ENCODE measurements at places on chromosomes 11 and 22.

GRCh38 chr11:56885177-56885576, 103.5 kb upstream of the OR5AK2 start:
- no peak for DNase-seq

- DNase-seq = no peak
These were observed 48.9 kb upstream of the TCF20 start for GRCh38 chr22:42319386-42319785.

DNA sequence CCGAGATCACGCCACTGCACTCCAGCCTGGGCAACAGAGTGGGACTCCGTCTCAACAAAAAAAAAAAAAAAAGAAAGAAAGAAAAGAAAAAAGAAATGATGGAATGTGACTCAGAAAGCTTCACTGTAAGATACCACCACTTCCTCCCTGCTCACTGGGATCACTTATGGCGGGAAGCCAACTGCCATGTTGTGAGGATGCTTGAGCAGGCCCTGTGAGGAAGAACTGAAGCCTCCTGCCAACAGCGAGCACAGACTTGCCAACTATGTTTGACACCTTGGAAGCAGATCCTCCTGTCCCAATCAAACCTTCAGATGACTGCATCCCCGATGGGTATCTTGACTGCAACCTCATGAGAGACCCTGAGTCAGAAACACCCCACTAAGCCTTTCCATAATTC, 8.3 kb downstream of the SEC14L6 start:
- DNase-seq = peak; percentile 44

GRCh38 chr22:25021976-25022711, 69.6 kb downstream of the KIAA1671 start:
- DNase-seq = no peak

DNA sequence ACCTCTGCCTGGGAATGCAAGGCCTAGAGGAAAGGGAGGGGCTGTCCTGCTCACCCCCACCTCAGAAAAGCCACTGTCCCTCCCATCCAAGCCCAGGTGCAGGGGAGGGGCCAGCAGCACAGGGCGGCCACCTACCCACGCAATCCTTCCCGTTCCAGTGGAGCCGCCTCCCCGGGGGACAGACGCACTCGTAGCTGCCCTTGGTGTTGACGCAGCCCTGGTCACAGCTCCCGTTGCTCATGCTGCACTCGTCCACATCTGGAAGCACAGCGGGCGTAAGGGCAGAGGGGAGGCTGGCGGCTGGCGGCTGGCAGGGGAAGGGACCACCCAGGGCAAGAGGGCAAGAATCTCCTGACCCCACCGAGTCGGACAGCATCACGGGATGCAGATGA, 40.3 kb upstream of the TTLL12 start:
- DNase-seq = no peak

DNA sequence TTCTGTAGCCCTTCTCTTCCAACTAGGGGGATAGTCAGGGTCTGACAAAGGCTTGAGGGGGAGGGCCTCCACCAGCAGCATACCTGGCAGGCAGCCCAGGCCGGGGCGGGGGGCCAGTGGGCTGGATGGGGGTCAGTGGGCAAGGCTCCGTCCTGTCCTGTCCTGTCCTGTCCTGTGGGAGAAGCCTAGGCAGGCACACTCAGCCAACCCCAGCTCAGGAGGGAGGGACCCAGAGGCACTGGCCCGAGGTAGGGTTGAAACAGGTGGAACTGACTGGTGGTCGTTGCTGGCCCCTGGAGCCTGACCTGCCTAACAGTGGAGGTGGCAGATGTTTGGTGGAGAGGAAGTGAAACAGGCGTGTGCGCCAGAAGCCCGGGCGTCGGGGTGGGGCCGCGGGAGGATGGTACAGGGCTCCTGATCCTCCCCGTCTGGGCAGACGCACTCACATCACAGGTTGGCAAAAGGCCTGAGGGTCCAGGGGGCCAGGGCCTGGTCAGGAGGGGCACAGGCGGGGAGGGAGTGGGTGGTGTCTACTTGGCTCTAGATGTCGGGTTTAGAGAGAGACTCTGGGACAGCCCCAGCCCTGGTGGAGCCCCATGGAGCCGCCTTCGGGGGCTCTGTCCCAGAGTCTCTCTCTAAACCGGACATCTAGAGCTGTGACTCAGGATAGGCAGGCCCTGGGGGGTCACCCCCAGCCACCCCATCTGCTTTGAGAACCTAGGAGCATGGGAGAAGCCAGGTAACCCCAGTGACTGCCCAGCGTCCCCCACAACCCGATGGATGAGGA, 32.5 kb upstream of the GRAMD4 start:
- DNase-seq = no peak

- DNase-seq = no peak
These were observed 9.4 kb upstream of the SOX6 start for GRCh38 chr11:16365581-16366228.

DNA sequence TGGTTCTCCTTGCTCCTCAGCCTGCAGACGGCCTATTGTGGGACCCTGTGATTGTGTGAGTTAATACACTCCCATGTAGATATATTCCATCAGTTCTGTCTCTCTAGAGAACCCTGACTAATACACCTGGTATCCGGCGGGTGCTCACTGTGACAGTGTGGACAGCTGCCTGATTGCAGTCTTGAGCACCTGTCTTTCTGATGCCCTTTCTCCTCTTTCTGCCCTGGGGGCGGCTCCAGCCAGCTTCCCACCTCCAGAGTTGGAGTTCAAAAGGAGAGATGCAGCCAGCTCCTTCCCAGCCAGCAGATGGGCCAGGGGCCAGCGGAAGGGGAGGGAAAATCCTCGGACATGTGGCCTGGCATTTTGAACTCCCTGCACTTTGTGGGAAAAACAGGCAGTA, 15.0 kb downstream of the SMIM38 start:
- no peak for DNase-seq

DNA sequence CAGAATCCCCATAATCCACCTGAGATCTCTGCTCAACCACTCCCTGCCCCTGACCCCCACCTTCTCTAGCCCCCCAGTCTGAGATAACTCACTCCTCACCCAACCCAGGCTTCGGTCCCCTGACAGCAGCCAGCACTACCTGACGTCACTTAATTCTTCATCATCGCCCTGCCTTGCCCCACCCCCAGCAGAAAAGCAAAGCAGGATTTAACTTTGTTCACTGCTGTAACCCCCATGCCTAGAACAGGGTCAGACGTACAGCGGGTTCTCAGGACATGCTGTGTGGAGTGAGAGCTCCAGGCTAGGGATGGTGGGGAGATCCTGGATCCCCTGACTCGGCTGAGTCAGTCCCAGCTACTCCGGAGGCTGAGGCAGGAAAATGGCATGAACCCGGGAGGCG, 45.8 kb downstream of the ELFN2 start:
- DNase-seq = peak; percentile 47

DNA sequence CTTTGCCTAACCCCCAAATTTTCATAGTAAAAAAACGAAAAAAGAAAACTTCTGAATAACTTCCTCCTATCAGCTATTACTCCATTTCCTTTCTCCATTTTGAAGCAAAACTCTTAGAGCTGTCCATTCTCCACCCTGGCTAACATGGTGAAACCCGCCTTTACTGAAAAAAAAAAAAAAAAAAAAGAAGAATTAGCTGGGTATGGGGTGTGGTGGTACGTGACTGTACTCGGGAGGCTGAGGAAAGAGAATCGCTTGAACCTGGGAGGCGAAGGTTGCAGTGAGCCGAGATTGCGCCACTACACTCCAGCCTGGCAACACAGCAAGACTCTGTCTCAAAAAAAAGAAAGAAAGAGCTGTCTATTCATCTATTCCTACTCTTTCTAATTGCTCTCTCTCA, 11.3 kb upstream of the NXF1 start:
- DNase-seq = no peak

DNA sequence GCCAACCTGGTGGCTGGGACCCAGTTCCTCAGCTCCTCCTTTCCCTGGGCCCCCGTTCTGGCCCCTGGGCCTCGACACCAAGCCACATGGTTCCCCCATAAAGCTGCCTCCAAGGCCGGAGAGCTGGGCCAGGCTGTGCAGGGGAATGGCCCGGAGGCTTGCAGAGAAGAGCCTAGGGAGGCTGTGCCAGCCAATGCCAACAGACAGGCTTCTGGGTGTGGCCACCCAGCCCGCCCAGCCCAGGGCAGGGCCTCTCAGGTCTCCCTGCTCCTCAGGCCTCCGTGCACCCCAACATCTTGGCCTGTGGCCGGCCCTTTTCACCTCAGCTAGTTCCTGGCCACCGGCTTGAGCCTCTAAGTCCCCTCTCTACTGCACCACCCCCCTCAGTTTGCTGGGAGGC, 17.4 kb upstream of the FLRT1 start:
- no peak for DNase-seq

GRCh38 chr11:116505298-116506262, 267.2 kb downstream of the BUD13 start:
- no peak for DNase-seq

GRCh38 chr11:64210301-64211020, 3.9 kb downstream of the FERMT3 start:
- DNase-seq = no peak

GRCh38 chr22:27747396-27748221, 53.9 kb downstream of the MN1 start:
- DNase-seq = no peak

- DNase-seq = peak; percentile 39
These were observed 92.2 kb downstream of the STK33 start for GRCh38 chr11:8501836-8502235.

DNA sequence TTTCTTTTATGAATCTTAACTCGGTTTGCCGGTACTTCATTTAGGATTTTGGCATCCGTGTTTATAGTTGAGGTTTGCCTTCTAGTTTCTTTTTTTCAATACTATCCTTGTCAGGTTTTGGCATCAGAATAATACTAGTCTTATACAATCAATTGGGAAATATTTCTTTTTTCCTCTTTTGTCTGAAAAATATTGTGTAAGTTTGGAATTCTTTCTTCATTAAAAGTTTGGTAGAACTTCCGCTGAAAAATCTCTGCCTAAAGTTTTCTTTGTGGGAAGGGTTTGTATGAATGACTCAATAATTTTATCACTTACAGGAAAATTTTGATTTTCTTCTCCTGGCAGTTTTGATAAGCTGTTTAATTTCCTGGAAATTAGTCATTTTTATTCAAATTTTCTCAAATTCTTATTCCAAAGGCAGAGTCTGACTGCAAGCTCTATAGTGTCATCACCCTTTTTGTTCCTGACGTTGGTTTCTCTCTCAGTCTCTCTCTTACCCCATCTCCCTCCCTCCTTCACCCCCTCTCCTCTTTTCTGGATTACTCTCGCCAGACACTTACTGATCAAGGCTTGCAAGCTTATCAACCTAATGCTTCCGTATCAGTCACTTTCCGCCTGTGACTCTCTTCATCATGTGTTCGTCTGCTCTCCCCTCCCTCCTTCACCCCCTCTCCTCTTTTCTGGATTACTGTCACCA, 555.7 kb downstream of the TBC1D22A start:
- DNase-seq = no peak

- DNase-seq = no peak
These were observed 14.5 kb downstream of the MYH9 start for GRCh38 chr22:36373258-36373579.

DNA sequence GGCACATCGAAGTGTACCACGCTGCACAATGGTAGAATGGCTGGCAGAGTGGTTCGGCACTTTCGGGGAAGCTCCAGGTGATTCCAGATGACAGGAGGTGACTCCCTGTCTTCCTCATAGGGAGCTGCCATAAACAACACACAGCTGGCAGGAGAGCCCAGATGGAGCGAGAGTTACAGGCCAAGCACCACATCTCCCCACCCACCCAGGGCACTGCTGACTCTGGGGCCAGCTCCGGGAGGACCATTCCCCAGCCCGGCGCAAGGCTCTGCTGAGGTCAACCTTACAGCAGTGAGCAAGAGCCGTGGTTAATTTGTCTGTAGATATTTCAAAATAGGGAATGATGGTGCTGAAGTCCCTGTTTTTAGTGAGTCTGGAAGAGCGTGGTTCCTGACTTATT, 78.8 kb upstream of the HMGXB4 start:
- DNase-seq = no peak

- DNase-seq = no peak
These were observed 132.2 kb upstream of the NECTIN1 start for GRCh38 chr11:119861160-119861559.

DNA sequence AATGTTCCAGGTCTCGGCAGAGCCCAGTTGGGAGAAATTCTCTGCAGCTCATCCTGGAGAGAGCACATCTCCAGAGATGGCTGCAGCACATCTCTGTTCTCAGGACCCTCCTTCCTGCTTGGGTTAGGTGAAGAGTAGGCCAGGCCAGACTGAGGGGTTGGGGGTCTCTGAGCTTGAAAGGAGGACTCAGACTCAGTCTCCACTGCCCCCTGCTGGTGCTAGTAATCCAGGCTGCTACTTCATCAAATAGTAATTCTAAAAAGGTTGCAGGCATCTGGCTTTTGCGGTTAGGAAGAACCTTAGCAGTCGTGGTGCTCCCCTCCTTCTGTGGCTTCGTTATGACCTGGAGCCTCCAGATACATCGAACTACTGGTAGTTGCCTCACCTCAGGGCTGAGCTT, 9.7 kb downstream of the TUB start:
- DNase-seq = peak; percentile 51

DNA sequence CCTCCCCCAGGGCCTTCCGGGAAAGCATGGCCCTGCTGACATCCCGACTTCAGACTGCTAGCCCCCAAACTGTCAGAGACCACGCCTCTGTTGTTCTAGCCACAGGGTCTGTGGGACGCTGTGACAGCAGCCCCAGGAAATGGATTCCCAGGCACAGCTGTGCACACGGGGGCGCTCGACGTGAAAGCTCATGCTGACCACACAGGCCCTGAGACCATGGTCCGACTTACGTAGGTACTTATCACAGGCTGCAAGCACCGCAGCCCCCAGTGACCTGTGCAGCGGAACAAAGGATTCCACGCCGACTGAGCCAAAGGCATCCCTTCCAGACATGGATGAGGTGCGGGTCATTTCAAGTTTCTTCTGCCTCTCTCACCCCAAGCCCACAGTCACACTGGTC, 150.6 kb downstream of the CTTN start:
- DNase-seq = no peak

GRCh38 chr22:45742866-45743450, 71.3 kb downstream of the ATXN10 start:
- peak; percentile 15 for DNase-seq

- DNase-seq = no peak
These were observed 91.3 kb downstream of the CDKN1C start for GRCh38 chr11:2794046-2794967.

DNA sequence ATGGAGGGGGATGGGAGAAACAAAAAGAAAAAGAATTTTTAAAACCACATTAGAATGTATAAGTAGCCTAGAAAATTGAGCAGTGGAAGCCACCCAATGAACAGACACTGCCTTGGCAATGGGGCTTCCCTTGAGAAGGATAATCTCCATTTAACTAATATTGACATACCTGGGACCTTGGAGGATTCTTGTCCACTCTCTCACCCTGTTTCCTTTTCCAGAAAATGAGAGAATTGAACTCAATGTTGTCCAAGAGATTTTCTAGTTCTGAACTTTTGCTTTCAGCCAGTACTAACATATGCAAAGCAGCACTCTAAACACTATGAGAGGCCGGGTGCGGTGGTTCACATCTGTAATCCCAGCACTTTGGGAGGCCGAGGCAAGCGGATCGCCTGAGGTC, 524 bp downstream of the MS4A8 start:
- DNase-seq = no peak

GRCh38 chr11:28110821-28111200, 2.6 kb downstream of the METTL15 start:
- peak; percentile 31 for DNase-seq
